ENCODE measurements at places on chromosomes 5 and 9.

GRCh38 chr9:127844821-127845359, 9.6 kb downstream of the ENG start:
- H3K27me3 ChIP-seq = no peaks in the 10 kb centered on the region
- H3K4me3 ChIP-seq = peak overlapping the region; percentile 15
- peak overlapping the region; percentile 68 for H3K27ac ChIP-seq
- peaks cover 21% of the 10 kb centered on the region for H3K4me1 ChIP-seq

DNA sequence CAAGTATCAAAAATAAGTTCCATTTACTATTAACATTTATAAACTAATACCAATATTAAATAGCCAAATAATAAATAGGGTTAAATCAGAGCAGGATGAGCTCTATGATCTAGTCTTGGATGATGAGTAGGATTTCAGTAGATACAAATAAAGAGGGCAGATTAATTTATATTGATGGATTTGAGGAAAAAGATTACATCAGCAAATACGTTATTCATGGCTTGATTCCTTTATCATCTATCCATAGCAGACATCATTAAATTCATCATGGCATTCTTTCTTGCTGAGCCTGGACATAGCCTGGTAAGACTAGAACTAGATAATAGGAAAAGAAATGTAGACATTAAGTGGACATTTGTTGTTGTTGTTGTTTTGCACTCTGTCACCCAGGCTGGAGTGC, 13.4 kb upstream of the MSMP start:
- H3K4me3 ChIP-seq = no peak overlapping the region
- DNase-seq = no peak

DNA sequence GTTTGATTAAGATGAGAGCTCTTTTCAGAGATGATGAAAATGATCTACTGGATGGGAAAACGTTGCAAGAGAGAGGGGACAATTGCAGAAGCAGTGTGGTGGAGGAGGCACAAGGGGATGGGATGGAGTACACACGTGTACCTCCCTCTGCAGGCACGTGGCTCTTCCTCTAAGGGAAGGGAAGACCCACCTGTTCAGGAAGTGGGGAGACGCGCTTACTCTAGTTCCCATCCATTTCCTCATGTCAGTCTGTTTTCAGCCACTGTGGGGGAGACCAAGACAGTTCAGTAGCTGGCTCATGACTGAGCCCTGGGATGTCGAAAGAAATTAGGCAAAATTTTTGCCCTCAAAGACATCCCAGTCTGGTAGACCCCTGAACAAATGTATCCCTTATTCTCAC, 619.2 kb upstream of the CLINT1 start:
- DNase-seq = no peak
- H3K4me3 ChIP-seq = no peak overlapping the region
- H3K27ac ChIP-seq = no peak overlapping the region
- H3K27me3 ChIP-seq = no peaks in the 10 kb centered on the region
- H3K4me1 ChIP-seq = peaks cover 2% of the 10 kb centered on the region

DNA sequence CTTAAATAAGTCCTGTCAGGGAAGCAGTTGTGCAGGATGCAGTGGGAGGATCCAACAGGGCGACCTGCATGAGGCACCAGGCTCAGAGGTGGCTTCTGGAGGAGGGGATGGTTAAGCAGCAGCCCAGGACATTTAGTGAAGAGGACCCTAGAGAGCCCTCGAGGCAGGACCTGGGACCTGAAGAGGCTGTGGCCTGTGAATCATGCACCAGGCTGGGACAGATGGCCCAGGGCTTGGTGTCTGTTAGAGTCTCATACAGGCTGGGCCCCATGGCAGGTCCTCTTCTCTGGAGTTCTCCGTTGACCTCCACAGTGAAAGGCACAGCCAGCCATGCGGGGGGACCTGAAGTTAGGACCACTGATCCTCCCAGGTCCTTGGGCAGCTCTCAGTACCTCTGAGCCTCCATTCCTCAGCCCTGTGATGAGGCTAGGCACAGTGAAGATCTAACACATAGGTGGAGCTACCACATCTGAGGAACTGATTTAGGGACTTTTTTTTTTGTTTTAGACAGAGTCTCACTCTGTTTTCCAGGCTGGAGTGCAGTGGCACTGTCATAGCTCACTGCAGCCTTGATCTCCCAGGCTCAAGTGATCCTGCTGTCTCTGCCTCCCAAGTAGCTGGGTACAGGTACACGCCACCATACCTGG, 60.8 kb upstream of the GARNL3 start:
- H3K27me3 ChIP-seq = peaks cover 62% of the 10 kb centered on the region
- peaks cover 4% of the 10 kb centered on the region for H3K4me1 ChIP-seq
- H3K4me3 ChIP-seq = no peak overlapping the region
- no peak overlapping the region for H3K27ac ChIP-seq

GRCh38 chr5:93101661-93102060, 479.4 kb downstream of the NR2F1-AS1 start:
- no peak overlapping the region for H3K4me3 ChIP-seq
- no peaks in the 10 kb centered on the region for H3K27me3 ChIP-seq
- no peak overlapping the region for H3K27ac ChIP-seq
- H3K4me1 ChIP-seq = peaks cover 2% of the 10 kb centered on the region

DNA sequence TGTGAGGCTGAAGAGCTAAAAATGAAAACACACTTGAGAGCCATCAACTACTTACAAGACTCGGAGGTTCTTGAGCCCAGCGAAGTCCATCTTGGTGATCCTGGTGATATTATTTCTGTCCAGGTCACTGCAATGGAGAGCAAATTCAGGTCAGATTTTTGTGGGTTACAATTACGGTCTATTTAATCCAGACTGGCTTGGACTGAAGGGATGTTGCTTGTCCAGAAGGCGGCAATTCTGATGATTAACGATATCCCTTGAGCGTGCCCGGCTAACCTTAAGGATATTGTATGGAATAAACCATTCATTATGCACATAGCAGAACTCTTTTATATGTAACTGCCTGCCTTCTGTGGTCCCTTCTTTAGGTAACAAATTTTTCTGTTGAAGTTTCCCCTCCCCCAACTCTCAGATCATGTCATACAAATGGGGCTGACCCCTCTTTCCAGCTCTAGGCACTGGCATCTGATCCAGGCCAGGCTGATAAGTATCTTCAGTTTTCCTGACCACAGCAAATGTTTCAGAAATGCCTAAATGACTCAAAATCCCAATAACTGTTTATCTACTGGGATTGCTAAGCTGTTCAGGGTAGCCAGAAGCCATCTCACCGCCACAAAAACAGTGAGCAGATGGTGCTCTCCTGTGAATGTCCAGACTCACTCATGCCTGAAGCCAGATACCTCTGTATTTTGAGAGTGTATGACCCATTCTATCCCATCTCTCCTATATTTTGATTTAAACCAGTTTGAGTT, 49.4 kb downstream of the SLIT3 start:
- no peak overlapping the region for H3K4me3 ChIP-seq
- H3K4me1 ChIP-seq = no peaks in the 10 kb centered on the region
- H3K27ac ChIP-seq = no peak overlapping the region
- no peaks in the 10 kb centered on the region for H3K36me3 ChIP-seq

GRCh38 chr5:74673011-74673790, 11.8 kb upstream of the HEXB start:
- peaks cover 3% of the 10 kb centered on the region for H3K4me1 ChIP-seq
- no peaks in the 10 kb centered on the region for H3K36me3 ChIP-seq
- no peak overlapping the region for H3K4me3 ChIP-seq
- H3K27ac ChIP-seq = no peak overlapping the region

DNA sequence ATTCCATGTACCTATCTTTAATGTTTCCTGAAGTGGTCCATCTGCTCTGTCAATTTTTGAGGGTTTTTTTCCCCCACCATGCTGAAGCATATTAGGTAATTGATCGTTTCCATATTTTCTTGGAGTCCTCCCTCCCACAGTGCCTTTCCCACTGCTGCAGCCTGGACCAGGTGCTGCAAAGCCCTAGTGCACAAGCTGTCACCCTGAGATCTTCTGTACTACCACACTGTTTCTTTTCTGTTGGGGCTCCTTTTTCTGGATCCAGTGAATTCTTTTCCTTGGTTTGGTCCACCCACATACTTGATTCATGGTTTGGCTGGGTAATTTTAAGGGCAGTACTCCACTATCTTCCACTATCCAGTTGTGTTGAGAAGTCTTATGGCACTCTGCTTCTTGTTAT, 30.9 kb upstream of the FAM169A start:
- no peak overlapping the region for H3K27ac ChIP-seq
- no peaks in the 10 kb centered on the region for H3K36me3 ChIP-seq
- H3K27me3 ChIP-seq = peaks cover 15% of the 10 kb centered on the region
- no peak for DNase-seq
- no peaks in the 10 kb centered on the region for H3K4me1 ChIP-seq
- no peak overlapping the region for H3K4me3 ChIP-seq

- H3K27ac ChIP-seq = no peak overlapping the region
- H3K27me3 ChIP-seq = no peaks in the 10 kb centered on the region
- no peaks in the 10 kb centered on the region for H3K4me1 ChIP-seq
- H3K36me3 ChIP-seq = no peaks in the 10 kb centered on the region
- H3K4me3 ChIP-seq = no peak overlapping the region
- DNase-seq = no peak
These were observed 265.1 kb upstream of the MAP3K1 start for GRCh38 chr5:56550227-56550626.

DNA sequence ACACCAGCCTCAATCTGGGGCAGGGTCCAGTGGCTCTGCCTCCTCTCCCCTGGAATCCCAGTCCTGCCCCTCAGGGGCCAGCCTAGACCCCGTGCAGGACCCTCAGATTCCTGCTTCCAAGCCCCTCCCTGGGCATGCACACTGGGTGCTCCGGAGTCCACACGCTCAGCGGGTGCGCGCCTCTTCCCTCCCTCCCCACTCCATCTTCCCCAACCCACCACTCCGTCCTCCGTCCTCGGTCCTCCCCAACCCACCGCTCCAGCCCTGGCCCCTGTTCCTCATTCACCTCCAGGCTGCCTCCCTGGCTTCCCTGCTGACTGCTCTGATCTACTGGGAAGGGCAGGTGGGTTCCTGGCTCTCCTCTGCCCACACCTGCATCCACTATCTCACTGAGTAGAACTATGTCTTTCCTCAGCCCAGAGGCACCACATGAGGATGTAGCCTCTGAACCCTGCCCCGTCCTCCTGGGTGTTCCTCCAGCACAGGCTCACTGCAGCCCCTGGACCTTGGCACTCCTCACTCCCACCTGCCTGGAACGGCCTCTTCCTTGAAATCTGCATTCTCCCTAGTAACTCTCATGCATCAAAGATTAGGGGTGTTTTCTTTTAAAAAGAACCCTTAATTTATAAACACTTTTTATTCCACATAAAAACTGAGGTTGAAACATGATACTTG, 92.8 kb downstream of the CAMSAP1 start:
- no peaks in the 10 kb centered on the region for H3K27me3 ChIP-seq
- H3K4me1 ChIP-seq = peaks cover 2% of the 10 kb centered on the region
- no peak overlapping the region for H3K4me3 ChIP-seq
- H3K27ac ChIP-seq = no peak overlapping the region

DNA sequence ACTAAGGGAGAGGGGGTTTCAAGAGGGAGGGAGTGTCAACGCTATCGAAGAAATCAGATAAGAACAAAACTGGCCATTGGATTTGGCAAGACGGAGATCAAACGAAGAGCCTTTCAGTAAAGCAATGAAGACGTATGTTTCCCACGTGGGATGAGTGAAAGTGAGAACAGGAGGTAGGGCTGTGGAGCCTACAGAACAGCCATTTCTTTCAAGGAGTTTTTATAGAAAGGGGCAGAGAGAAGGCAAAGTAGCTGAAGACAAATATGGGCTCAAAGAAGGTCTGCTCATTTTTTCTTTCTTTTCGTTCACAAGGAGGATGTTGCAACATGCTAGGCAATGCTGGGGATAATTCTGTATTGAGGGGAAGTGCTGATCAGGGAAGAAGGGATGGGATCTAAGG, 98.3 kb downstream of the SUSD1 start:
- H3K27ac ChIP-seq = no peak overlapping the region
- H3K4me3 ChIP-seq = no peak overlapping the region
- no peaks in the 10 kb centered on the region for H3K36me3 ChIP-seq
- DNase-seq = no peak
- no peaks in the 10 kb centered on the region for H3K27me3 ChIP-seq
- H3K4me1 ChIP-seq = peaks cover 13% of the 10 kb centered on the region

- no peak overlapping the region for H3K4me3 ChIP-seq
- peaks cover 13% of the 10 kb centered on the region for H3K36me3 ChIP-seq
- no peaks in the 10 kb centered on the region for H3K27me3 ChIP-seq
- no peak overlapping the region for H3K27ac ChIP-seq
These were observed 46.6 kb downstream of the LRRTM2 start for GRCh38 chr5:138828556-138828955.

DNA sequence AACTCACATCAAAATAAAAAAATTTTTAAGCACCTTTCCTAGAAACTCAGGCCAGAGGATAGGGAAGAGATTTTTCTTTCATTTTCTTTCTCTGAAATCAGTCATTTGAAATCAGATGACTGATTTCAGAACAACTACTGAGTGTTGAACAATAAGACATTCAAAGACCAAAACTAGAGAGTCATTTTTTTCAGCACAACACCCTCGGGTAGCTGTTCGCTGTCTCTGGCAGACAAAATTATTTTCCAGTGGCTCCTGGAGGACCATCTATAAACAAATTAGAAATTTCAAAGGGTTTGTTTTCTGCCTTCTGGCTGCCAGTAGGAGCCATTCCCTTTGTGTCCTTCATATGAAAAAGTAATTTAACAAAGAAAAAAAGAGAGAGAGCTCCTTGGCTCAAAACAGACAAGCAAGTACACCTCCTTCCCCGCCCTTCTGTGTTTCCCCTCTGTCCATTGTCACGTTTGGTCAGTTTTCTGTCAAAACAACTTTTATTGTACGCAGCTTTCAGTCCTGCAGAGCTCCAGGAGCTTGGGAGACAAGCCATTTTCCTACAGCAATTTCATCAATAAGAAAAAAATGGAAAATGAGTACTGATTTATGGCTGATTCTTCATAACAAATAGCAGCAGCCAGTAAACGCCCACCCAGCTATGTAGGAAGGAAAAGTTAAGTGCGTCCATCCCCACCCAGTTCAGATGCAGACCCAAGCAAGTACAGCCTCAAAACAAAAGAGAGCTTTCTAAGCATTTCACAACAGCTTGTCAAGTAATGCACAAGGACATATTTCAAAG, 405.2 kb downstream of the ZNF608 start:
- no peak overlapping the region for H3K4me3 ChIP-seq
- DNase-seq = no peak
- H3K36me3 ChIP-seq = no peaks in the 10 kb centered on the region

GRCh38 chr5:122400938-122401337, 88.9 kb downstream of the SNCAIP start:
- no peaks in the 10 kb centered on the region for H3K4me1 ChIP-seq
- no peak overlapping the region for H3K27ac ChIP-seq
- no peaks in the 10 kb centered on the region for H3K27me3 ChIP-seq
- H3K4me3 ChIP-seq = no peak overlapping the region

GRCh38 chr5:6819521-6819920, 106.3 kb downstream of the TENT4A start:
- no peaks in the 10 kb centered on the region for H3K4me1 ChIP-seq
- peaks cover 10% of the 10 kb centered on the region for H3K27me3 ChIP-seq
- no peak overlapping the region for H3K4me3 ChIP-seq

- H3K4me3 ChIP-seq = no peak overlapping the region
- no peaks in the 10 kb centered on the region for H3K36me3 ChIP-seq
- H3K27me3 ChIP-seq = no peaks in the 10 kb centered on the region
- no peak for DNase-seq
- no peak overlapping the region for H3K27ac ChIP-seq
These were observed 5.7 kb upstream of the PTGR1 start for GRCh38 chr9:111605041-111605559.

DNA sequence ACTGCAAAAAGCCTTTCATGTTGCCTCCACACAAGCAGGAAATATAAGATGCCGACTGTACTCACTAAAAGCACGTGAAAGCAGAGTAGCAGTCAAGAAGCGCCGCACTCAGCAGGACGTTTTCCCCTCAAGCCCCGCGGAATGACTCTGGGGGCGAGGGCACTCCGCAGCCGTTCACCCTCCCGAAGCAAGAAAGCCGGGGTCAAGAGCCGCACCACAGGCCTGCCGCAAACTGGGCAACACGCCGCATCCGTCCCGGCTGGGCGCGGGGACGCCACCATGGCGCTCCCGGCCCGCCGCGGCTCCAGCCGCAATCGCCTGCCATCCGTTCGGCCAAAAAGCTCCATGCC, 364 bp downstream of the RPS6 start:
- H3K27me3 ChIP-seq = no peaks in the 10 kb centered on the region
- H3K4me1 ChIP-seq = peaks cover 2% of the 10 kb centered on the region
- peaks cover 7% of the 10 kb centered on the region for H3K36me3 ChIP-seq
- DNase-seq = no peak

All from mesenchymal stem cell (in vitro differentiated cells and primary cell).